ENCODE measurements at places on chromosomes 1 and 21. TPM values are rescaled to one million over a fixed set of nuclear protein-coding genes. Genes with fewer than 3 reads are reported as not detected.

The FAM72B gene
- total RNA-seq: 36.7 TPM

The OR2L3 gene
- total RNA-seq: not detected

The TEDDM1 gene
- total RNA-seq: not detected

The SLC35F3 gene
- total RNA-seq: not detected

The AQP10 gene
- not detected for total RNA-seq

The CD5L gene
- total RNA-seq: not detected

The KCNJ15 gene
- total RNA-seq: 1.5 TPM

DNA sequence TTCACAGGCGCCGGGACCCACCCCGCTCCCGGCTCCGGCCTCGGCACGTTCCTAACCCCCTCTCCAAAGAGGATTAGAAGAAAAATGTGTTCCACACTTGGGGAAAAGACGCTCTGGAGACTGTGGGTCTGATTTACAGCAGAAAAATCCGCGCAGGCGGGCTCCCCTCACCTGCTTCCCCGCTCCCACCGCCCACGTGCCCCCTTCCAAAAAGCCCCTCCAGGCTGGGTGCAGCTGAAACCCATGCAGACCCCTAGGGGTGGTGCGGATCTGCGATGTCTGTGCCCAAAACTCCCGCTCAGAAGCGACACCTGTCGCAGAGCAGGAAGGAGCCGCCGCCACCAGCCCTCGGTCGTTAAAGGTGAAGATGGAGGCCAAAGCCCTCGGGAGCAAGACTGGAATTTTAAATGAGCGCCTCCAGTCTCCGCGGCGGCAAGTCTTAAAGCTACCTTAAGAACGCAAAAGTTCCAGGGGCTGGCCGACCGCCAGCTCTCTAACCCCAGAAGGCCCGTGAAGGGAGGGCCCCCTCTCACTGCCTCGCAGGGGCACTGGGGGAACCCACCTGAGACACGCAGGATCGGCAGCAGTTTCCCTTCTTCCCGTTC, 688 bp upstream of the CHD5 start:
- no peak for DNase-seq

DNA sequence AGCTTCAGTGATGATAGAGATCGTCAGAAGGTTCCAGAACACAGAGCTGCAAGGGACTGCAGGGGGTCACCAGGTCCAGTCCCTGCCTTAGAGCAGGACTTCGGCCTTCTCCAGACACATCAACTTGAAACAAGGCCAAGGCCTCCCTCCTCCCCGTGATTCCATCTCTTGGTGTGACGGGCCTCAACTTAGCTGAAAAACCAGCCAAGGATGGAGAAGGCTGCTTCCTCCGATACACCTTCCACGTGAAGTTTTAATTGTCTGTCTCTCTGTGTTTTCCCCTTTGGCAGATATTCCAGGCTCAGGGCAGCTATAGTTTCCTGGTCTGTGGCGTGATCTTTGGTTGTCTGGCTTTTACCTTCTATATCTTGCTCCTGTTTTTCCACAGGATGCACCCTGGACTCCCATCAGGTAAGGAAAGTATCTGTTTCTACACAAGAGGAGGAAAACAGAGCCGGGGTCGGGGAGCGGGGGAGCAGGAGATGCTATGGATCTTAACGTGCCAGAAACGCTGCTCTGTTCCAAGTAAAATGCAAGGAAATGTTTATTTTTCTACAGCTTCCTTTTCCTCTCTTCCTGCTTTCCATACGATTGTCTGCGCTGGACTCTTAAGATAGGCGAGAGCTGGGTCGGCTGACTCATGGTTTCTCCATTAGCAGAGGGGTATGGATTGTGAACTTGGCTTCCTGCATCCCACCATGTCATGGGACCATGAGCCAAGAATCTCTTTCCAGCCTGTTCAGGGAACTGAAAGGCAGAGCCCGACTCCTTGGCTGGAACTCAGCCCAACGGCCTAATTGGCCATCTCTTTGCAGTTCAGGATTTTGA, 32.8 kb downstream of the ELK4 start:
- no peak for DNase-seq

GRCh38 chr1:231558708-231559185, 30.3 kb downstream of the TSNAX start:
- DNase-seq: no peak

DNA sequence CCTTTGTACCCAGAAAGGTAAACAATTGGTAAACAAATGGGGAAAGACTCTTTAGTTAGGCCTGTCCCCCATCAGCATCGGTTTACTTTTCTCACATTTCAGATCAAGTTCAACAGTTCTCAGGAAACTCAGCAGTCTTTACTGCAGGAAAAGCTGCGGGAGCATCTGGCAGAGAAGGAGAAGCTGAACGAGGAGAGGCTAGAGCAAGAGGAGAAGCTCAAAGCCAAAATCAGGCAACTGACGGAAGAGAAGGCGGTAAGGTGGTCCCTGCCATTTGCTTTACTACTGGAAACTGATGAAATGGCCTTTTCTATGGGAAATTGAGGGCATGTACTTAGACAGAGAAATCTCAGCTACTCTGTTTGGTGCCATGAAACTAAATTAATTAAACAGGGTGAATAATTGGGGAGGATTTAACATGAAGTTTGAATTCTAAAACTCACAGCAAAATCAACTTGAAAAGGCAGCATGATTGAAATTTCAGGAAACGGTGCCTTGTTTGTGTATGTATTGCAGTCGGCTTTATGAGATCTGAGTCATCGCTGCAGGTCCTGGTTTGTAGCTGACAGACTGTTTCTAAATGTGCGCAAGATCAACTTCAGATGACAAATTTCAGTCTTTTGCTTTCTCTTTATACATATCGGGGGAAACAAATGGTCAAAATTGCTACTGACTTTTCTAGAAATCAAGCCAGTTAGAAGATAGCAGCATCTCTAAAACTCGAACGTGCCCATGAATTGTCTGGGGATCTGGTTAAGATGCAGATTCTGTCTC, 67.9 kb upstream of the EFHD2 start:
- DNase-seq: no peak

GRCh38 chr1:55353707-55354620, 138.8 kb upstream of the USP24 start:
- DNase-seq: no peak

DNA sequence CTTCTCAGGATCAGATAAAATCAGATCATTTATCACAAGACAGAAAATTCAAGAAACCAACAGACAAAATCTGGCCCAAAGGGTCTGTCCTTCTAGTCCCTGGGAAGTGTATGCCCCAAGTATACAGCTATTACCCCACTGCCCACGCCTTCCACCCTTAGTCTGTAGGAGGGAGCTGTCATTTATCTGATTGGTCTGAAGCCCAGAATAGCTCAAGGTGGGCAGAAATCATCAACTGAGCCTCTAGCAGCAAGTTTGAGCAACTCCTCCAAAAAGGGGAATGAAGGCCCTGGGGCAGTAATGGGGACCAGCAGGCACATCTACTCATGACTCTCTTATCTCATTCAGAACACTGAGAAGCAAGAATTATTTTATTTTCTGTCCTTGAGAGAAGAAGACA, 126.9 kb downstream of the MATN1 start:
- DNase-seq: no peak

DNA sequence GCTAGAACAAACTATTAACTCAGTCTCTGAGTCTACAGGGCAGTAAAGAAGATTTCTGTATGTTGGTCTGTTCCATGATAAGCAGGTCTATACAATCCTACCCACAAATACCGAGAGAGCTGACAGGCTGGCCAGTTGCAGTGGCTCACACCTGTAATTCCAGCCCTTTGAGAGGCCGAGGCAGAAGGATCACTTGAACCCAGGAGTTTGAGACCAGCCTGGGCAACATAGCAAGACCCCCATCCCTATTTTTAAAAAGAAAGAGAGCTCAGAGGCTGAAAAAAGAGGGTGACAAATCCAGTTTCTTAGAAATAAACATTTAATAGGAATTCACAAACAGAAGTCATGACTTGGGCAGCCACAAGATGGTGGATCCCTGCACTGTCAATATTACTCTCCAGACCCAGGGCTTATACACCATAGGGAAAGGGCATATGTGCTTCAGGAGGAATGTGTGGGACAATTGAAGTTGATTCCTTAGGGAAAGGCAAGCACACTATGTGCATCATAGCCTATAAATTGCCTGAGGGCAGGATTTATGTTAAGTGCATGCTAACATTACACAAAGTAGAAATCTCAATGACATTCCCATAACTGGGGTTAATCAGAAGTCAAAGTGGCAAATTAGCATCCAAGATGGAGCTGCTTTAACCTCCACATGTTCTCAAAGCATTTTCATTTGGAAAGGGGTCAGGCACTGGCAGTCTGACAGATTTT, 66.8 kb downstream of the SLC16A1 start:
- DNase-seq: no peak

DNA sequence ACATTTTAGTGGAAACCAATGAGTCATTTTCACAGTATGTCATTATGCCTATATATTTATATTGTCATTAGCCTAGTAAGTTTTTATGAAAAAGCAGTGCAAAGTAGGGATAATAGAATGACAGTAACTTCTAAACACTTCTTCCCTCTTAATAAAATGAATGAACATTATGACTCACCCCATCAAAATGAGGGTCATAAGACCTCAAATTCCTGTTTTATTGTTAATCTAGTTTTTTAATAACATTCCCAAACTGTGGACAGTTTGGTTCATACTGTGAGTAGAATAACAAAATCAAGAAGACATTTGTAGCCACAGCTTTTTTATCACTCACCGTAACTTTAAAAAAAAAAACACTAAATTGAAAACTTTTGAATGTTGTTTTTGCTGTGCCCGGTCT, 160.5 kb downstream of the LRRC40 start:
- no peak for DNase-seq

- DNase-seq: peak; percentile 31
Observed at GRCh38 chr21:42417533-42417932, 13.8 kb downstream of the UBASH3A start.

DNA sequence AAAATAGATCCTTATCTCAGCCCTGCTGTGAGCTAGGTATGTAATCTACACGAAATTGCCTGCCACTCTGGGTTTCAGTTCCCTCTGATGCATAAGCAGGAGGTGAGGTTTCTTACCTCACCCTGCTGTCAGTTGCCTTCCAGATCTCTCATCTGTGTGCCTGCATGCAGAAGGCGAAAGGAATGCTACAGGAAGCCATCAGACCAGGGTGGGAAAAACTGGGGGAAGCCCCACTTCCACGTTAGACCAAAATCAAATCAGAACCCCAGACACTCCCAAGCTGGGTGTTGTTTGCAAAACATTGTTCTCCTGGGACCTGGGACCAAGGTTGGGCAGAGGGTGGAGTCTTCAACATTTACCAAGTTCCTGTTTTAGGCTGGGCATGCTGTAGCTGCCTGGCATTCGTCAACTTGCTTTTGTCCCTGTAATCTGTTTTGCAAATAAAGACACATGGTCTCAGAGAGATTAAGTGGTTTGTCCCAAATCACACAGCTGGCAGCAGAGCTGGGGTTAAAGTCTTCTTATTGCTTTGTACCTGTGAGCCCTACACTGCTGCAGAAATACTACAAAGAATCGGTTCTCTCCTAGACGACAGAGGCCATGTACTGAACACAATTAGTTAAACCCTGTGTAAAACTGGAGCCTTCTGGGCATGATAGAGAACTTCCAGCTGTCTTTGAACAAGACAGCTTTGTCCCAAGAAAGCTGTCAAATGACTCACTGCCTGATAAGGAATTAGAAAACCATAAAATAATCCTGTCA, 389.7 kb upstream of the RUNX1 start:
- no peak for DNase-seq

DNA sequence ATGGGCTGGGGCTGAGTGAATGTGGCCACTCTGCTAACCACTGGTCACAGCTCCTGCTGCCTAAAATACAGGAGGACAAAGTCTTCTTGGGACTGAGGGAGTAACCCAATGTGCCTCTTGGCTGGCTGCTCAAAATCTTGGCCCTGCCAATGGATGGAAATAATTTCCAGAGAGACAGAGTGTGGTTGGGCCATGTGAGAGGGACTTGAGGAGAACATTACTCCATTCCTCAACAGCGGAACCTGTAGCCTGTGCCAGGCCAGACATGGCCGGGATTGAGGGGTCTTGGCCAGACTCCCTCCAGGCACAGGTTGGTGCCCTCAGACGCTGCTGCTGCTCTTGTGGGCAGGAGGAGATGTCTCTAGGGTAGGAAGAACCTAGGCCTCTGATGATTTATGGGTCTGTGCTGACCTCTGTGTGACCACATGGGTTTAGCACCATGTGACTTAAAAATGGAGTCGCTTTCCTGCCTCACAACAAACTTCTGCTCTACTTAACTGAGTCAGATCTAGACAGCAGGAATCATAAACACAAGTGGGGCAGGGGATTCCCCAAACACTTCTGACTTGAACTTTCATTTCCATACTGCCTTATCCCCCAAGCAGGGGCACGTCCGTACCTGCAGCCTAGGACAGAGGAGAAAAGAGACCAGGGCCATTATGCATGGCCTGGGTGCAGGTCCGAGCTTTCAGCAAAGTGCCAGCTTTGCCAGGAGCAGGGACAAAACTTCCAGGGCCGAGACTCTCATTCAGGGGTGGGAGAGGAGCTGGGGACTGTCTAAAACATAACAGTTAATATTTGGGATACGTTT, 79.2 kb downstream of the CD34 start:
- DNase-seq: peak; percentile 57

GRCh38 chr1:168821434-168821833, 92.4 kb upstream of the DPT start:
- peak; percentile 11 for DNase-seq

DNA sequence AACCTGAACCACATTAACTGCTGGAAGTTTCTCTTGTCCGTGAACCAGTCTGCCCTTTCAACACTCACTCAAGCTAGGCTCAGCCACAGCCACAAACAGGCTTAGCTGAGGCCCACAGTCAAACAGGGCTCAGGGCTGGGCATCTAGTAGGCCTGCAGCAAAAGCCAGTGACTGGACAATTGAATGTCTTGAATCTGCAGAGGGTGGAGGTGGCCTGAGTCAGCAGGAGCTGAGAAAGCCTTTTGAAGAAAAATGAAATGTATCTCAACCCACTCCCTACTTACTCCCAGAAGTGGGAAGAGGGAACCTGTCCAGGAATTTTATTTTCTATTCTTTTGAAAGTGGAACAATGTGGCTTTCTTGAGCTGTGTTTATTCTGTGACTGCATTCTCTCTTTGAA, 95.4 kb downstream of the PTPRU start:
- no peak for DNase-seq

DNA sequence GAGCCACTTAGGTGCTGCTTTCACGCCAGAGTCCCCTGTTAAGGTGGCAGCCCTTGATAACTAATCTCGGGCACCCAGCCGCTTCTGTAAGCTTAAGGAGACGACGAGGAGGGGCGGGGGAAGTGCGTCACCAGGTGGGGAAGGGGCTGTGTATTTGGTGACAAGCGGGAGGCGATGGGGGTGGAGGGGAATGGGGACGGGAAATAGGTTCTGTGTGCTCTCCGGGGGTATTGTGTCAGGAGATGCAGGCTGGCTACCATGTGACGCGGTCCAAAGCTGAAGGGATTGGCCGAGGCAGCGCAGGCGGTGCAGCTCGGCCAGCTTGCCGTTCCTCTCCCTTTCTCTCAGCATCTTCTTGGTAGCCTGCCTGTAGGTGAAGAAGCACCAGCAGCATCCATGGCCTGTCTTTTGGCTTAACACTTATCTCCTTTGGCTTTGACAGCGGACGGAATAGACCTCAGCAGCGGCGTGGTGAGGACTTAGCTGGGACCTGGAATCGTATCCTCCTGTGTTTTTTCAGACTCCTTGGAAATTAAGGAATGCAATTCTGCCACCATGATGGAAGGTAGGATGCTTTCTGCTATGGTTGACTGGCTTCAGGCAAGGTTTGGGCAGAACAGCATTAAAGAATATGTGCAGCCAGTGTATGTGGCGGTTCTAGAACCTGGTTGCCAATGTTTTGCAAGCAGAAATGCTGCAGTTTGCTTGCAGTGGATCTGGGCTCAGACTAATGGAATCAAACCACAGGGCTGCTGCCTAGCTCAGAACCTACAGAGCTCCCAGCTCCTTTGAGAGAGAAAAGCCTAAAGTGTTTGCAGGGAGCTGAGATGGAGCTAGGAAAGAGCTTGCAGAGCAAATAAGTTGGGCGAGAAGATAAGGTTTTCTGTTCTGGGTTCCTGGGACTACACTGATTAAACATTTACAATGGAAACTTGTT, at the start of gene SGIP1:
SGIP1 (plus strand) TSS at position 350 of the 937 bp plus-strand sequence; CDS start at position 556, 206 bp downstream.
- no peak for DNase-seq
